ENCODE measurements at places on chromosomes 5 and 9. TPM values are rescaled to one million over a fixed set of nuclear protein-coding genes. Genes with fewer than 3 reads are reported as not detected.
A peak's percentile ranks its signal among the peaks of the same experiment; 100 is the strongest.

MEIKIN gene
- total RNA-seq = not detected

FYB1 gene
- total RNA-seq = 0.54 TPM

CTXN3 gene
- not detected for total RNA-seq

RAD23B gene
- total RNA-seq = 171 TPM

PCDH12 gene
- total RNA-seq = 0.16 TPM

SPINK13 gene
- total RNA-seq = not detected

PLPP7 gene
- 5.6 TPM for total RNA-seq

ANKHD1 gene
- 145 TPM for total RNA-seq

MED22 gene
- total RNA-seq = 19.7 TPM

CCDC152 gene
- total RNA-seq = 3.4 TPM

TICAM2 gene
- 9.1 TPM for total RNA-seq

DAPK1 gene
- total RNA-seq = 30.9 TPM

PCAT7 gene
- 0.09 TPM for total RNA-seq

SLC6A3 gene
- total RNA-seq = not detected

GARIN3 gene
- total RNA-seq = not detected

GRCh38 chr5:176723440-176723839, 76.2 kb downstream of the TSPAN17 start:
- no peak for DNase-seq

DNA sequence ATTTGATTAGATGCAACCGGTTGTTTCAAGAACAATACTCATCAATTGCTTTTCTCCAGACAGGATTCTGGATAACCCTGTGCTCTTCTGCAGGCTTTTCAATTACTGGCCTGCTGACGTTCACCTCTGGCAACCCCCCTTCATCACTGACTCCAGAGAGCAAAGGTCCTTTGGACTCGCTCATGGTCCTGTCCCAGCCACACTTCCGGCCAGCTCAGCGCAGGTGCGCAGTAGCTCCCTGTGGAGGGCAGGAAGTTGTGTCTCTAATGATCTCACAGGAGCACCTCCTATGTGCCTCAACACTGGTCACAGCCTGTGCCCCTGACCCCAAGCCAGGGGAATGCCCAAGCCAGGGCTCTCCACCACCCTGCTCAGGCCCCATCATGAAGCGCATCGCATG, 44.0 kb downstream of the OLFM1 start:
- DNase-seq = no peak

DNA sequence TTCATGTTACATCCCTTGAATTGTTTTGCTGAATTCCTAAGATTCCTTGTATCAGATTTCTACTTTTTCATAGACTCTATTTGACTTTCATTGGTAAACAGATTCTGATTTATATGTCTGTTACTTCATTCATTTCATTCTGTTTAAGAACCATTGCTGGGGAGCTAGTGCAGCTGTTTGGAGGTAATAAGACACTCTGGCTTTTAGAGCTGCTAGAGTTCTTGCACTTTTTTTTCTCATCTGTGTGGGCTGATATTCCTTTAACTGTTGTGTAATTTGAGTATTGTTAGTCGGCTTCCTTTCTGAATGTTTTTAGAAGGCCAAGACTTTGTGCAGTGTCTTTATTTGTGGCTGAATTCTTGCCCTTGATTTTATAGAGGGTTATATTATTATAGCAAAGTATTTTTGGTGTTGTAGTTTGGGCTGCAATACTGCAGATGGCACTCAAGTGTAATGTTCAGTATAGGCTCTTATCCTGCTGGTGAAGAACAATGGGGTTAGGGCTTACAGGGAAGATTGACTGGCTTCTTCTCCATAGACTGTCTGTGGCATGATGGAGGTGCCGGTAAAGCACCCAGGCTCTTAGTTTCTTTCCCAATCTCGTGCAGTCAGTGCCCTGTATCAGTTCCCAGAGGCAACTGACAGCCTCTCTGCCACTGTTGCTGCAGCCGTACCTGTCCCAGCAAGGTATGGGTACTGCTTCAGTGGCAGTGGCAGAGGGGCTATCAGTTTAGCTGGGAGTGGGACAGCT, 162.2 kb downstream of the OXCT1 start:
- DNase-seq = peak; percentile 67

- DNase-seq = no peak
Measured at GRCh38 chr5:68776381-68776780, 317.4 kb upstream of the SLC30A5 start.

DNA sequence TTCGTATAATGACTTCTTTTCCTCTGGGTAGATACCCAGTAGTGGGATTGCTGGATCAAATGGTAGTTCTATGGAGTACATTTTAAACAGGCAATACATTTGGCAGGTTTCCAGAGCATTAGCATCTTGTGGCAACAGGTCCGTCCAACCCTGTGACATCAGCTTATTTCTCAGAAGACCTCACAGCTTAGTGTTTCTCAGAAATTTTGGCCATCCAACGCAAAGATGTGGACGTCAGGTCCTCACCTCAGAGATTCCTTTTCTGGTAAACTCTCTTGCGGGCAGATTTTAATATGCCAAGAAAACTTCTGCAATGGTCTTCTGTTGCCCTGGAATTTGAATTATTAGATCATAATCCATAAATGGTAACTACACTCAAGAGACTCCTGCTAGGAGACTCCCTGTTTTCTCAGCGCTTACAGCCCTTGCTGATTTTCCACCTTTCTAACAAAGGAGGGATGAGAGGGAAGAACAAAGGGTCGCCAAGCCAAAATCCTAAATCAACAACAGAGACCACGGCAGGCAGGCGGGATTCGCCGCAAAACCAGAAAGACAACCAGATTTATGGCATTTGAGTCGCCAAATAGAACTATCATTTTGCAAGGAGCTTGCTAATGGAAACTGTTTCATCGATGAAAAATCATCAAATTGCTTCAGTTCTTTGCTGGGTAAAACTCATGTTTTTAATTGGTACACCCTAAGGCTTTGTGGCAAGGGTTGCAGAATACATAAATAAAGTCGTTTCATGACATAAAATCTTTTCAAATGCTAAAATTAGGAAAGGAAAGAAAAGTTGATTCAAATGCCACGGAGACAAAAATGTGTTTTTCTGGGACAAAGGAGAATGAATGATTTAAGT, 34.1 kb upstream of the PLPP1 start:
- peak; percentile 61 for DNase-seq

GRCh38 chr5:173010547-173011464, 27.2 kb downstream of the ATP6V0E1 start:
- DNase-seq = peak; percentile 34

DNA sequence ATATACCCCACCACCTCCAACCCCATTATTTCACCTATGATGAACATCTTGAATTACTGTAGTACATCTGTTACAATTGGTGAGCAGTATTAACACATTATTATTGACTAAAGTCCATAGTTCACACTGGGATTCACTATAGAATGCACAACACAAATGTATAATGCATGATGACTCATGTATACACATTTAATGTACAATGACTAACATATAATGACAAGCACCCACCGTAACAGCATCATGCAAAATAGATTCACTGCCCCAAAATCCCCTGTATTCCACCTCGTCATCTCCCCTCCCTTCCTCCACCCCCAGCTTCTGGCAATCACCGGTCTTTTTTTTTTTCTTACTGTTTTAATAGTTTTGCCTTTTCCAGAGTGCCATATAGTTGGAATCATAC, 47.1 kb upstream of the NEK6 start:
- DNase-seq = no peak

GRCh38 chr5:166401391-166401790, 1890.1 kb upstream of the WWC1 start:
- DNase-seq = no peak

- DNase-seq = peak; percentile 54
Measured at GRCh38 chr5:37875051-37875787, 35.4 kb upstream of the GDNF start.

GRCh38 chr5:133828722-133829121, 139.7 kb downstream of the C5orf15 start:
- DNase-seq = no peak

DNA sequence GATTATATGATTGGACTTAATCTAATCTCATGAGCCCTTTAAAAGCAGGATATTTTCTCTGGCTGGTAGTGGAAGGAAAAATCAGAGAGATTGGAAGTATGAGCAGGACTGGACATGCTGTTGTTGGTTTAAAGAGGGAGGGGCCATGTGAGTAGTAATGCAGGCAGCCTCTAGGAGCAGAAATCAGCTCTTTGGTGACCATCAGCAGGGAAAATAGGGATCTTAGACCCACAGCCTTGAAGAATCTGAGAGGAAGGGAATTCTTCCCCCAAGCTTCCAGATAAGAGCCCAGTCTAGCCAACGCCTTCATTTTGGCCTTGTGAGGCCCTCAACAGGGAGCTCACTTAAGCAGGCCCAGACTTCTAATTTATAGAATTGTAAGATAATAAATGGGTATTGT, 9.5 kb downstream of the SH3GL2 start:
- DNase-seq = no peak

DNA sequence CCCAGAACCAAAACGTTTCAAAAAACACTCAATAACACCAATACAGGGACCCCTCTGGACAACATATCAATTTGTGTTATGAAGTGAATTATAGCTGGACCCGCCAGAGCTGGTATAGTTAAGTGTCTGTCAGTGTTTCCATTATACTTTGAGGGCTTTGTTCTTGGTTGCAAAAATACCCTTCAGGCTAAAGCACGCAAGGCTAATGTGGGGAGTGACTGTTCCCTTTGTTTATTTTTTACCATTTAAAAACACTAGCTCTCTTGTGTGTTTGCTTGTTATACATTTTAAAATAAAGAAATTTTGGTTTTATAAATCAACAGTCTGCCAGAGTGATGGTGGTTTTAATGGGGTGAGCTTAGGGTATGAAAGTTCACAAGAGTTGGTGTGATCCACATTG, 859.5 kb downstream of the PTPRD start:
- DNase-seq = no peak

DNA sequence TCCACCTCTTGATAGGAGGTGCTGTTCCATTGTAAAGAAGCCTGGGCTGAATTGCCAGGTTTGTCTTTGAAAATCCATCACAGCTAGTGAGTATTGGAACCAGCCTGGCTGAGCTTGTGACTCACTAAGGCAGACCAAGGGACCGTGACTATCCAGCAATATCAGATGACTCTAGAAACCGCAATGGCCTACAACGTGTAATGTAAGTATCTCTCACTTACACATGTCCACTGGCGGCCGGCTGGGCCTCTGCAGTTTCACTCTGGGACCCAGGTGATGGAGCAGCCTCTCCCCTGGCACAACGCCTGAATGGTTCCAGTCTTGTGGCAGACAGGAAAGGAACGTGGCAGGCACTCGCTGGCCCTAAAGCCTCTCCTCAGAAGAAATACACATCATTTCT, 3.1 kb upstream of the HRH2 start:
- no peak for DNase-seq

GRCh38 chr5:43485406-43485805, 1.7 kb upstream of the TMEM267 start:
- no peak for DNase-seq

DNA sequence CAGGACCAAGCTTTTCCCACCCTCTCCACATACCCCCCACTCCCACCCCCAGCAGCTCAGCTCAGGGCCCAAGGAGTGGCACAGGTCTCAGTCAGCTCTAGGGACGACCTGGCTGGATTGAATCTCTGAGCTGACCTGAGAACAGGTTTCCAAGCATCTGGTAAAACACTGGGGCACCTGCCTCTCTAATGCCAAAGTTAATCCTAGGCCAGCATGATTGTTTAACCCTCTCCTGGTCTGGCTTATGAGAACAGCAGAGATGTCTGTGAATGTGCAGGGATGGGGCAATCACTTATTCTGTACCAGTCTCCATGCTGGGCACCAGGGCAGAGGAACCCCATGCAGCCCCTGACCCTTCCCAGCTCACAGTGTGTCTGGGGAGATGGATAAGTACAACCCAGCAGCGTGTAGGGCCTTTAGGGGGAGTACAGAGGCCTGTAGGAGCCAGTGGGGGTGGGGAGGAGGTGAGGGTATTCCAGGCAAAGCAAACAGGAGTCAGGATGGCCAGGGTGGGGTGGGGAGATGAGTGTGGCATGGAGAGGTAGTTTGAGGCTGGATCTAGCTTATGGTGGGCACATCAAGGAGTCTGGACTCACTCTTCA, 678 bp upstream of the KIF12 start:
- DNase-seq = no peak
